Vagina (tissue), 2 donors: ENCODE measurements at places on chromosomes 5 and 9. TPM values are rescaled to one million over a fixed set of nuclear protein-coding genes. Genes with fewer than 3 reads are reported as not detected.

The CYSRT1 gene
- total RNA-seq: 24.3 TPM

The CTSV gene
- 1.5 TPM for total RNA-seq

The KLF4 gene
- 144 TPM for total RNA-seq

The SLIT3 gene
- total RNA-seq: 52.8 TPM

The RANBP3L gene
- total RNA-seq: 3.2 TPM

The ADAMTS12 gene
- 7.6 TPM for total RNA-seq

The FABP6 gene
- 2.9 TPM for total RNA-seq

The REEP2 gene
- total RNA-seq: 6.1 TPM

The ADRB2 gene
- total RNA-seq: 43.2 TPM

The CTXN3 gene
- total RNA-seq: not detected

The SPATA6L gene
- 3.9 TPM for total RNA-seq

The TLX3 gene
- not detected for total RNA-seq

The LPAR1 gene
- total RNA-seq: 83.0 TPM

The PAEP gene
- not detected for total RNA-seq

The SELENOP gene
- 344 TPM for total RNA-seq

The NOXA1 gene
- total RNA-seq: 2.9 TPM

The GDA gene
- total RNA-seq: not detected

The PCSK1 gene
- 1.7 TPM for total RNA-seq

The EMB gene
- 10.1 TPM for total RNA-seq

The UGT3A1 gene
- not detected for total RNA-seq

The SECISBP2 gene
- 51.1 TPM for total RNA-seq

The NEURL1B gene
- 30.9 TPM for total RNA-seq

The ARL14EPL gene
- total RNA-seq: not detected

The ELAVL2 gene
- 2.2 TPM for total RNA-seq

The PCDHA11 gene
- not detected for total RNA-seq

The AGXT2 gene
- not detected for total RNA-seq

The PCDHGA9 gene
- 8.8 TPM for total RNA-seq

The DBH gene
- total RNA-seq: 12.0 TPM

The C9orf152 gene
- total RNA-seq: 0.49 TPM

The ACTBL2 gene
- not detected for total RNA-seq

The CCDC192 gene
- not detected for total RNA-seq

The DCAF10 gene
- total RNA-seq: 27.5 TPM
